Nephron progenitor cell (in vitro differentiated cells): ENCODE measurements at places on chromosomes 5 and 9.

DNA sequence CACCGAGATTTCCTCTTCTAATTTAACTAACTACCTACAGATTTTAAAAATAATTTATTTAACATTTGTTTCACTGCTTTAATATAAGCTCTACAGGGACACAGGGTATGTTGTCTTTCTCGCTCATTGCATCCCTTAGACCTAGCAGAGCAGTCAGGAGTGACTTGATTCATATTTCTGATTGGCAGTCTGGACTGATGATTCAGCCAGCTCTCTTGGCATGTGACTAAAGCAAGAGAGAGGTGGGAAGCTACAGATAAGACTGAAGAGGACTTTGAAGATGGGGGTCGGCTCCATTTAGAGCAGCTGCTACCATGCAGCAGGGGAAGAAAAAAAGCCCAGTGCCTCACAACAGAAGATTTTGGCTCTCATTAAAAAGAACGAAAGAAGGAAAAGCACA is 173.4 kb upstream of the STK32A start:
- no peak for DNase-seq

GRCh38 chr9:95188459-95188858 is 129.1 kb downstream of the FANCC start:
- DNase-seq, result no peak

- no peak for DNase-seq
Observed at GRCh38 chr5:132209901-132210545, 17.6 kb downstream of the P4HA2 start.

DNA sequence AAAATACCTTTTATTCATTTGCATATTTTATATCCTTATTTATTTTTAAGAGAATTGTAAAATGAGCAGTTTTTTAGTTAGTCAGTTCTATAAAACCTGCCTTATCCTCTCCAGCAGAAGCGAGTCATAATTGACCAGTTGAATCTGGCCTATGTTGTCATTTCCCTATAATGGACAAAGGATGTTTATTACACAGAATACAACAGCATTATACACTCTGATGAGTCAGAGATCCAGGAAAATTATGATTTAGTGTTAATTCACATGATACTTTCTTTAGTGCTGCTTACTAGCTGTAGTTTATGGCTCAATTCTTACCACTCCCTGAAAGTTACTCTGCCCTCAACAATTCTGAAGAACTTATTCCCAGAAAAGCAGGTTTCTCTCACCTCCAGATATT is 26.8 kb upstream of the LURAP1L start:
- no peak for DNase-seq

GRCh38 chr5:122311961-122312590 is at the start of gene SNCAIP:
SNCAIP (plus strand) TSS chr5:122312237; CDS start chr5:122391135, 78,898 bp downstream.
- peak; percentile 69 for DNase-seq

DNA sequence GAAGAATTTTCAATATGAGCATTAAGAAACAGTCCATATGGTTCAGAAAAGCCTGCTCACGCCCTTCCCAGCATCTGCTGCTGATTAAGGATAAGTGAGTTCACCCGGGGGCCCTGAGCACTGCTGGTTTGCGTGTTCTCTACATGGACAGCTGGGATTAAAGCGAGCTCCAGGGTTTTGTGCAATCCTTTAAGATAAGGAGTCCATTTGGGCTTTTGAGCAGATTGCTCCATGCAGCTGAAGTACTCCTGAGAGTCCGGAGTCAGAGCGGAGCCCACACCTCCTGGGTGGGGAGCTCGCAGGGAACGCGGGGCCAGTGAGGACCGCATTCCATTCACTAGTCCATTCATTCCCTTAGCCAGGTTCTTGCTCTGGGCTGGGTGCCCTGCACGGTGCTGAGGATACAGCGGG is 149.3 kb upstream of the COL5A1 start:
- no peak for DNase-seq

DNA sequence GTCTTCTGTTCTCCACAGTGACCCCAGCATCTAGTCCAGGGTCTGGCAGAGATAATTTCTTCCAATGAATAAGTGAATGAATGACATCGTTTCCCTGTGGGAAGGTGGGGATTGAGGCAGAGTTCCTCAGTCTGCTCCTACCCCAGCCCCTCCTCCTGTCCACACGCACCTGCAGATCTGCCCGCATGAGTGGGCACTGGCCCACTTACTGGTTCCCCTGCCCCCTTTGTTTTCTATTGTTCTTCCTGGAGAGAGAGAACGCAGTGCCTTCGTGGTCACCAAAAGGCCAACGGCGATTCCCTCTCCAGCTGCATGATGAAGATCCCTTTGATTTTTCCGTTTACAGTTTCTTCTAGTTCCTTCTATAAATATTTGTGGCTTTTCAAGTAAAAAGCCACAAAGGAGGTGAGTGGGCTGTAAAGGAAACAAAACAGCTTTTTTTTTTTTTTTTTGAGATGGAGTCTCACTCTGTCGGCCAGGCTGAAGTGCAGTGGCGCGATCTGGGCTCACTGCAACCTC is 5.8 kb upstream of the FPGS start:
- no peak for DNase-seq

DNA sequence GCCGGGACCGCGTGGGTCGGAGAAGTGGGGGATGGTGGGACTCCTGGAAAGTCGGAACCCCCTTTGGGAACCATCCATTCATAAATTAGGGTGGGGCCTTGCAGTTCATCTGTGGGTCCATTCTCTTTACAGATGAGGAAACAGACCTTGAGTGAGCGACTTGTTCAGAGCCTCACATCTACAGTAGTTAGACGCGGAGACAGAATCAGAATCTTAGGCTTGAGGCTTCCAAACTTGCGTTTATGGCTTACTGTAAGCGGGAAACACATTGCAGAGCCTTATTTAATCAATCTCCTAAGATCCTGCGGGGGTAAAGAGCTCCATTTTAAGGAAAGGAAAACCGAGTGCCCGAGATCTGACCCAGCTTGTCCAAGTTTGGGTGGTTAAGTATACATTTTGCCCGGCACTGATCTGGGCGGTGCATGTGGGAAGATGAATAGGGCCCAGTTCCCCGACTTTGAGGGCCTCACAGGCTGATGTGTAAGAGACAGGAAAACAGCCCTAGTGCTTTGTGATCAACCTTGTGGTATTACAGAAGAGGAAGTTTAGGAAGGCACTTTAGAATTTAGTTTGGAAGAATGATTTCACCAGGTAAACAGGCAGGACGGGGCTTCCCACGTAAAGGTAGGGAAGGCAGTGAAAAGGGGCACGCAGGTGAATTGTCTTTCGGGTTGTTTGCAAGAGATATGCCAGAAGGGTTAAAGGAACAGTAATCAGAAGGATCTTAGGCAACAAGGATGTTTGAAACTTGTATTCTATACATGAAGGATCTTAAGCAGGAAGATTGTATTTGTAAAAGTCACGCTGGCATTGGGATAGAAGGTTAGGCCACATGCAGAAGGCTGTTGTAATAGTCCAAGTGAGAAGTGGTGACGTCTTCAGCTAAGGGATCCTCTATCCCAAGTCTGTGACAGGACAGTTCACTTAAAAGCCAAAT is 744 bp downstream of the TARS1 start:
- DNase-seq, result peak; percentile 18

- DNase-seq, result no peak
Observed at GRCh38 chr5:18095061-18095460, 460.8 kb downstream of the TAF11L14 start.

DNA sequence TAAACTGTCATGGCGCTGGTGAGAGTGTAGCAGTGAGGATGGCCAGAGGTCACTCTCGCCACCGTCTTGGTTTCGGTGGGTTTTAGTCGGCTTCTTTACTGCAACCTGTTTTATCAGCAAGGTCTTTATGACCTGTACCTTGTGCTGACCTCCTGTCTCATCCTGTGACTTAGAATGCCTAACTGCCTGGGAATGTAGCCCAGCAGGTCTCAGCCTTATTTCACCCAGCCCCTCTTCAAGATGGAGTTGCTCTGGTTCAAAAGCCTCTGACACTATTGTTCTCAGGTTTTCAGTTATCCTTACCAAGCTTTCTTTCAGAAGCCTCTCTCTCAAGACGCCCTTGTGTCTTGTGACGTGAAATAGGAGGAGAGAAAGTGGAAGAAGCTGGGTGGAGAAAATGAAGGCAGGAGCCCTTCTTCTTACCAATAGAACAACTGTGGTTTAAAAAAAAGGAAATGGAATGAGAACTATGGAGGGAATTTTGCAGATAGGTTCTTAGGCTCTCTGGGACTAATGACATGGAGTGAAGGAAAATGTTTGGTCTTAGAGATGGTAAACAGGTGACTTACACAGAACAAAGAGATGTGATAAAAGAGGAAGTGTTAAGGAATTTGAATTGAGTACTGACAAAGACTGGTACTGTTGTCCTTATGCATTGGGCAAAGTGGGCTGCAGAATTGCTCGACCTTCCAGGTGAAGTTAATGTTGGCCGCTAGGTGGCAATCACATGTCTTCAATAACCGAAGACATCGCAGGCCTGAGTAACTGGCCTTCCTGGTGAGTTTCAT is 133.3 kb upstream of the RAI14 start:
- peak; percentile 68 for DNase-seq

DNA sequence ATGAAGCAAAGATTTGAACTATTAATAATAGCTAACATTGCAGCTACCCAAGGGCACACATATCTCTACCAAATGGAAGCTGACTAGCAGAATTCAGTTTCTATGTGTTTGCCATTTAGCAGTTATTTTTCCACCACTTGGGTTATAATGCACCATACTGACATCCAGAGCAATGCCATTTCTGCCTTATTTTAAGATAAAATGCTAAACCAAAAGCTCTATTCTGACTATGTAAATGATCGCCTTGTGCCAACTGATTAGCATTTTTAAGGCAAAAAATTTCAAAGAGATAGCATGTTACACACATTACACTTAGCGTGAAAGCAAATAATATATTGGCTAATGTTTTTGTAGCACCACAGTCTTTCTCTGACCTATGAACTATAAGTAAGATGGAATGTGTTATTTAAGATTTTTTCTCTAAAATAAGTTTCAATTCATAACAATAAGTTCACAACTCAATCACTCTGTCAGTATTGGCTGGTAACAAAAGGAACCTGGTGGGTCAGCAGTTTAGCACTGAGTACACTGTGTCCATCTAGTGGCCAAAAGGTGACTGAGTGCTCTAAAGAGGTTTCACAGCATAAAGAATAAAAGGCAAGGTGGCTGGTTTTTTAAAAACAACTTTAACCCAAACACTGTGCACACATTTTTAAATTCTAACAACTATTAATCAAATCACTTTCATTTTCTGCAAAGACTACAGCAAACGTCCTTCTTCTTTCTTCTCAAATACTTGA is 443.5 kb downstream of the PDE4D start:
- DNase-seq, result no peak

DNA sequence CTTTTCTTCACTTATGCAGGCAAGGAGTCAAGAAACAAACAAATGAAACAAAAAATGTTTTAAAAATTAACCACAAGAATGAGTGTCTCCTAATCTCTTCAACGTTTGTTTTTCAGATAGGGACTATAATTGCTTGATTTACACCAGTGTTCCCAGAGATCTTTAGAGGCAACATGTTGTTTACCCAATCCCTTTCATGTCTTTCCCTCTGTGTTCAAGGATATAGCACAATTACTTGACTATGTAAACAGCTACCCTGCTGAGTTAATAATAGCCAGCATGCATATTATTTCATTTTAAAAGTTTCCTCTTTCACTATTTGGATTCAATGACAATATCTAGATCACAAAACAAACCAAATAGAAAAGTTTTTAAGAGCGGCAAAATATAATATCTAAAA is 25.1 kb upstream of the SHISAL2B start:
- DNase-seq, result no peak

- no peak for DNase-seq
Observed at GRCh38 chr5:140106805-140107311, 7.1 kb upstream of the PURA start.

DNA sequence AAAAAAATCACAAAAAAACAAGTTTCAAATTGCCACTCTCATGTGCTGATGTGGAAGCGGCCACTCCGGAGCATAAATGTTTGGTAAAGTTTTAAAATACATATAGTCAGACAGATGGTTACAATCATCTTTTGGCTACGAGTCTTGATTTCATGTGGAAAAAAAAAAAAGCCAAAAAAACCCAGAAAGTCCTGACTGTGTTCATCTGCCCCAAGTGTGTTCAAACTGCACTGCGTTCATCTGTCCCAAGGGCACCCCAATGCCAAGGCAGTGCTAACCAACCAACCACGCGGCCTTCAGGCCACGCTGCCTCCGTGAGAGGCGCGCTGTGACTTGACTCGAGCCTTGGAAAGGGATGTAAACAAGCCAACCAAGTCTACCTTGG is 127.1 kb downstream of the MYO10 start:
- DNase-seq, result no peak

DNA sequence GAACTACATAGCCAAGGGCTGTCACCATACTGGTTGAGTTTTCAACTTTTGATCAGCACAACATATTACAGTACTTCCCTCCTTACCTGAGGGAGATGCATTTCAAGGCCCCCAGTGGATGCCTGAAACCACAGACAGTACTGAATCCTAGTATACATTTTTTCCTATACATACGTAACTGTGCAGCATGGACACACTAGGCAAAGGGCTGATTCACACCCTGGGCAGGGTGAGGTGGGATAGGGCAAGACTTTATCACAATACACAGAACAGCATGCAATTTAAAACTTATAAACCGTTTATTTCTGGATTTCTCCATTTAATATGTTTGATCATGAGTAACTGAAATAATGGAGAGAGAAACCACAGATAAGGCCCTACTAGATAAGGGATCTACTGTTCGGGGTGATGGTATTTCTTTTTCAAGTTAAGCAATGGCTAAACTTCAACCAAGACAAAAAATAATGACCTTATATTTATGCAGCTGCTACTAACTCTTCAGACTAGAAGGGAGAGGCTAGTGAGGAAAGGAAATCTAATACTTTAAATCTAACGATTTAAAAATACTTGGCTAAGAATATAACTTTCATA is 186.9 kb upstream of the GNA14 start:
- DNase-seq, result no peak

DNA sequence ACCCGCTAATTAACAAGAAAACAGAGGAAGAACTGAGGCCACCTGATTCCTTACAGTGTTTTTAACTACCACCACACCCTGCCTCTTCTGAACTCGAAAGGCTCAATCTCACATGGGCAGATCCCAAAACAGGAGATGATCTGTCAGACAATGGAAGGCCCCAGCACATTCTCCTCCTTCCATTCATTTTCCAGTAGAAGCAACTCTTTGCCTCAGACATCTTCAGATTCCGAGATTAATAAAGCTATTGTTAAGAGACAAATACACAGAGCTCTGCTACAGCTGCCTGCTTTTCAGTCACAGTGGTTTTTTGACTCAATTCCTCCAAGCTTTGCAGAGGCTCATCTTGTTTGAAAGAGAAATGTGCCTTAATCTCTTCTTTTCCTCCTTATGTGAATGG is 127.2 kb upstream of the ADAMTSL1 start:
- DNase-seq, result no peak

DNA sequence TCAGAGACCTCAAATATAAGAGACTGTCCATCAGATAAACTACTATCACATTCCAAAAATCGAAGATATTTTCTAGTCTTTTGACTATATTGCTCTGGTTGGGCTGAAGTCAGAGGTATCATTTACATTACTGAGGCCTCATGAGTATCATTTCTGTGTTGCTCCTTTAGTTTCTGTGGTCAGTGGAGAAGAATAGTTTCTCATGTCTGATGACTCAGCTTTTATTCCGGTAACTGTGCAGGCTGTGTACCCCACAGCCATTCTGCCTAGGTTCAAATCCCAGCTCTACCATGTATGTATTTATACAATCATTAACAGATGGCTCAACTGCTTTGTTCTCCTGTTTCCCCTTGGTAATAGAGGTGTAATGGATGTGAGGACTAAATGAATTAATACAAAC is 179.3 kb downstream of the ALDH1A1 start:
- no peak for DNase-seq
